ENCODE measurements at places on chromosomes 3 and 15. TPM values are rescaled to one million over a fixed set of nuclear protein-coding genes. Genes with fewer than 3 reads are reported as not detected.
A peak's percentile ranks its signal among the peaks of the same experiment; 100 is the strongest.

RAB6B gene
- total RNA-seq: 7.2 TPM

GRCh38 chr15:74312445-74313007 is 54.9 kb downstream of the CYP11A1 start:
- H3K4me3 ChIP-seq: no peak overlapping the region

CHRM5 gene
- not detected for total RNA-seq

PRICKLE2 gene
- total RNA-seq: 0.17 TPM

ALCAM gene
- 19.4 TPM for total RNA-seq

DNA sequence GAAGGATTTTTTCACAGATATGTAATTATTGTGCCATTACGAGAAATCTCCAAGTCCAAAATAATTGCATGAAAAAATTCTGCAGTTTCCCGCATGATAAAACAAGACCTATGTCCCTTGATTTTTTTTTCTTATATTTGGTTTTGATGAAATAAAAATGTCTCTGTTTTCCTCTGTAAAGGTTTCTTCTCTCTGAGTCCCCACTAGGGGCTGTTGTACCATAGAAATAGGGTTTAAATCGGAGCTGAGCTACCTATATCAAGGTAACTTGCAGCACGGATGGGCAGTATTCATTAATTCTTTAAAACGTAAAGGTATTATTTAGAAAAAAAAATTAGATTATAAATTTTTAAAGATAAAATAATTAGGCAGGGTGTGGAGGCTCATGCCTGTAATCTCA is 66.6 kb upstream of the IGF1R start:
- H3K36me3 ChIP-seq: no peaks in the 10 kb centered on the region
- H3K4me1 ChIP-seq: peaks cover 12% of the 10 kb centered on the region
- H3K27ac ChIP-seq: no peak overlapping the region
- H3K4me3 ChIP-seq: no peak overlapping the region
- H3K27me3 ChIP-seq: peaks cover 36% of the 10 kb centered on the region
- DNase-seq: no peak

KBTBD8 gene
- 14.7 TPM for total RNA-seq

CLDN16 gene
- total RNA-seq: not detected

EFHB gene
- 1.8 TPM for total RNA-seq

GRIP2 gene
- total RNA-seq: not detected

DNA sequence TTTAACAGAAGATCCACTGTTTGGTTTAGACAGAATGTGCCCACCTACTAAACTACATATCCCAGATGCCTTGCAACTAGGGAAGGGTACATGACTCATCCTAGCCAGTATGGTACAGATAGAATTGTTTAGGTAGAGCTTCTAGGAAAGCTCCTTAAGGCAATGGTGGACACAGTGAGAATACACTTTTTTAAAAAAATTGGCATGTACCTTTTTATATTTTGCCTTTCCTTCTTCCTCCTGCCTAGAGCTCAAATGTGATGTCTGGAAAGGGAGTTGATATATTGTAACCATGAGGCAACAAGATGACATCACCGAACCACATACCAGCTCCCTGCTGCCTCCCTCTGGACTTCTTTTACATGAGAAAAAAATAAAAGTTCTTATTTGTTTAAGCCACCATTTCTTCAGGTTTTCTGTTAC is 14.4 kb upstream of the C3orf80 start:
- no peak overlapping the region for H3K4me3 ChIP-seq
- no peaks in the 10 kb centered on the region for H3K4me1 ChIP-seq
- no peak overlapping the region for H3K27ac ChIP-seq
- H3K27me3 ChIP-seq: peaks cover 6% of the 10 kb centered on the region

AMIGO3 gene
- total RNA-seq: 0.72 TPM

SERPINI2 gene
- total RNA-seq: not detected

CHRNA5 gene
- 3.1 TPM for total RNA-seq

DNA sequence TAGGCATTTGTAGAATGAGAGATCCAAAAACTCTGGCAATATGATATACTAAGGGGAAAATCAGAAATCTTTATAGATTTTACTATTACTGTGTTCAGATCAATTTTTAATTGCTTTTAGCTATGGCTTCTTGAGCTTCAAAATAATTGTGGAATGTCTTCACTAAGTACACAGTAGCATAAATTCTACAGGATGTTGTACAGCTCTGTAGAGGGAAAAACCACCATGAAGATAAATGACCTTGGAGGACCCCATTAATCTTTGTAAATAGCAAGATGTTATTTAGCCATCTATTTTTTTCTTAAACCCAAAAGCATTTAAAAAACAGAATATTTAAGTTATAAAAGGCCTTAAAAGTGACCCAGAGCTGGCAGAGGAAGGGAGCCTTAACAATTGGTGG is 43.9 kb upstream of the FNDC3B start:
- no peaks in the 10 kb centered on the region for H3K27me3 ChIP-seq
- H3K27ac ChIP-seq: no peak overlapping the region
- no peak overlapping the region for H3K4me3 ChIP-seq

- H3K27me3 ChIP-seq: peaks cover 21% of the 10 kb centered on the region
- H3K4me1 ChIP-seq: peaks cover 26% of the 10 kb centered on the region
- H3K27ac ChIP-seq: no peak overlapping the region
Observed at GRCh38 chr3:51802106-51802703, 23.2 kb upstream of the IQCF6 start.

SCAANT1 gene
- total RNA-seq: not detected

TWF2 gene
- 124 TPM for total RNA-seq

CRYGS gene
- 7.0 TPM for total RNA-seq

DNA sequence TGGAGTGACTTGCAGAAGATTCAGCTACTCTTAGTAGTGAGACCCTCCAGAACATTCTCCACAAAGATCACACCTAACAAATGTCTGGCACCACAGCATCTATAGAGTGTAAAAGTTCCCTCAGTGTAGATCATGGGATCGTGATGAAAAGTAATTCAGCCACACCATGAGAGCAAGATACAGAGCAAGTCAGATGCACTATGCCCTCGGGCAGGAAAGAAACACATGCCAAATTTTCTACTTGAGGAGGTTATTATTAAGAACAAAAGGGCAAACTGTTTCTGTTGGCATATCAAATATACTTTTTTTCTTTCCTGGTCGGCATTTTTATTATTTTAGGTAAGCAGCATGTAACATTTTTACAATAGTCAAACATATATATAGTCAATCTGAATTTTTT is 44.8 kb upstream of the SNTN start:
- DNase-seq: no peak
- no peak overlapping the region for H3K27ac ChIP-seq
- H3K4me1 ChIP-seq: no peaks in the 10 kb centered on the region
- H3K4me3 ChIP-seq: no peak overlapping the region
- no peaks in the 10 kb centered on the region for H3K27me3 ChIP-seq

UNC13C gene
- not detected for total RNA-seq

DNA sequence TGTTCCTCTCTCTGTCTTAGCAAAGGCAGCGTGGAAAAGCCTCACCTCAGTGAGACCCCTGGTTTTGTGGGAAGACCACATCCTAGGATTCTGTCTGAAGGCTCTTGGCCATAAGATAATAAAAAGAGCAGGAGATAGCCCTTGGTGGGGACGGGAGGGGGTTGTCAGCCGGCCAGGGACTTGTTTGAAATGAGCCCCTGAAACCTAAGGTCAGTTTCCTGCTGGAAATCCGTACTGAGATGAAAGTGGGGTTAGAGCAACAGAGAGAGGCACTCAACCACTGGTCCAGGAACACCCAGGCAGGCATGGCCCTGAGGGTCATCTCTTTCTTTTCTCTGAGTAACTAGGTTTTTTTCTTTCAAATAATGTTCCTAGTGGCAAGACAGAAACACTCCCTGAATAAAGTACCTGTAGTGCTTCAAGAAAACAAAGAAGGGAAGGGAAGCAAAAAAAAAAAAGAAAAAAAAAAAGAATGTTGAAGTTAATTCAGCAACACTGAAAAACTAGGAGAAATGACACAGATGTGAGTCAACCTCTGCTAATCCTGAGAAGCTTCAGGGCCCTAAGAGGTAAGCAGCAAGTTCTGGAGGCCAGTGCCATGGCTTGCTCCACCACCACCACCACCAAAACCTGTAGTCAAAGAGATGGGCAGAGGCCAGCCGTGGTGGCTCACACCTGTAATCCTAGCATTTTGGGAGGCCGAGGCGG is 3.2 kb downstream of the ITGB5 start:
- no peak for DNase-seq
- no peaks in the 10 kb centered on the region for H3K36me3 ChIP-seq
- H3K4me1 ChIP-seq: peaks cover 7% of the 10 kb centered on the region
- no peak overlapping the region for H3K27ac ChIP-seq
- peaks cover 61% of the 10 kb centered on the region for H3K27me3 ChIP-seq
- no peak overlapping the region for H3K4me3 ChIP-seq

GRCh38 chr3:143269741-143270140 is 150.2 kb downstream of the CHST2 start:
- H3K27ac ChIP-seq: no peak overlapping the region
- H3K4me3 ChIP-seq: no peak overlapping the region
- H3K4me1 ChIP-seq: no peaks in the 10 kb centered on the region
- DNase-seq: no peak
- H3K27me3 ChIP-seq: no peaks in the 10 kb centered on the region
- no peaks in the 10 kb centered on the region for H3K36me3 ChIP-seq

CPN2 gene
- not detected for total RNA-seq

GRCh38 chr3:119219069-119219468 is 21.6 kb downstream of the B4GALT4 start:
- H3K36me3 ChIP-seq: peaks cover 12% of the 10 kb centered on the region
- H3K4me1 ChIP-seq: peaks cover 43% of the 10 kb centered on the region

TNFAIP8L3 gene
- 0.14 TPM for total RNA-seq

DNA sequence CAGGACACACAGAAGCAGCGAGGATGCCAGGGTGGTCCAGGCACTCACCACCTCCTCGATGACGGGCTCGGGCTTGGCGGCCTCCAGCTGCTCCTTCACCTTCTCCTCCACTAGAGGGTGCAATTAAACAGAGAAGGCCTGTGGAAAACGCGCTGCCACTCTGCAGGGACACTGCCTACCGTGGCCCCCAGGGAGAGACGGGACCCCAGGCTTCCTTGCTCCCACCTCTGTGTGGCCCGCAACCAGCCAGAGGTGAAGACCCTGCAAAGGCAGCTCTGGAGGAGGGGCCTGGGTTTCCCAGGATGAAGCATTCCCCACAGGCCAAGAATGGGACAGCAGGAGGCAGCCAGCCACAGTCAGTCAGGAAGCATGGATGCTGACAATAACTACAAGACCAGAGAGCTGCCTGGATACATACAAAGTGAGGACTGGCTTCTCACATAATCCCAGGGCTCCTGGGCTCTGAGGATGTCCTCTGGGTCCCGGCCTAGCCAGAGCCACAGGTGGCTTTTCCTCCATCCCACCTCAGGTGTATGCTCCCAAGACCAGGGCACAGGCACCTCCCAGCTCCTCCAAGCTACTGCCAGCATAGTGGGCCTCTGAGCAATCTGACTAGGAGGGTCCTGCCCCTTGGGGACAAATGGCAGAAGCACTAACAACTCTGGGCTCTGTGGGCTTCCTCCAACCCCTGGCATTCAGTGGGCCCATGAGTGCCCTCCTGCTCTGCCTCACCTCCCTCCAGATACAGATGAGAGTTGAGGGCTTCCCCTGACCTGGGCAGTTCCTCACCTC is 46.2 kb downstream of the PTH1R start:
- H3K27me3 ChIP-seq: no peaks in the 10 kb centered on the region
- peak overlapping the region; percentile 57 for H3K27ac ChIP-seq
- peak; percentile 44 for DNase-seq
